ENCODE measurements at places on chromosomes 7 and 10.

DNA sequence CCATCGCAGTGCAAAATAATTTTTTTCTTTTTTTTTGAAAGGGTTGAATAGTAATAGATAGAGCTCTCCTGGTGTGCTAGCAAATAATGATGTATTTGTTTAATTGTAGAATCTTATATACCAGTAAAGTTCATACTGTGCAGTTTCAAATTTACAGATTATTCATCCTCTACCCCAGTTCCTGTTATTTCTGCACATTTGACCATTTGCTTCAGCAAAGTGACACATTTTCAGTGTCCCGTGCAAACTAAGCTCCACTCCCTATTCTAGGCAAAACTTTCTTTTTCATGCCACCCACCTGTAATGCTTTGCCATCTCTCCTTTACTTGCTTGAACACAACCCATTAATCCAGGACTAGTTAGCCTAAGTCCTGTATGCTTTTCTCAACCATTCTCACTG, 43.0 kb downstream of the SHOC2 start:
- no peak for DNase-seq

DNA sequence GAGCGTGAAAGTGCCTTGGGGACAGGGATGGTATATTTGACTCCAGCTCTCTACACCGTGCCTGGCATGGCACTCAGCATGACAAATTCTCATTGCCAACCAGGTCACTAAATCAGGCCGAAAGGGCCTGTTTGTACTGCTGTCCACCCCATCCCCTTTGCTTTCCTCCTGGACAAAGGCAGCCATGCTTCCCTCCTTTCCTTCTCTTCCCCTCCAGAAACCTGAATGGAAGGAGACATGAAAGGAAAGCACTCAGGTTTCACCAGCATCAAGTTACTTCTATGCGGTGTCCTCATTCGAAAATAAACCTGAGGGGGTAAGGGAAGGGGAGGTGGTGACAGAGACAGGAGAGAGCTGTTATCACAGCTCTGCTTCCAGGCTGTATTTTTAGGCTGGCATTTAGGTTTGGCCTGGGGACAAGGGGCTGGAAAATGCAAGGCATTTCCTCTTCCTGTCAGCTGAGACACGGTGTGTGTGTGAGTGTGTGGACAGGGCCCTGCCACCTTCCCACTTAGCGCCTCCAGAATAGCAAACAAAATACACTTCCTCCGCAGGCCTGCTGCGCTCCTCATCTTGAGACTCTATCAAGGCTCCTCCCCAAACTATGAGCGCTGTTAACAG, 79.9 kb upstream of the COL13A1 start:
- no peak for DNase-seq

GRCh38 chr7:156046031-156046560, 233.8 kb upstream of the SHH start:
- DNase-seq = no peak

GRCh38 chr10:9229702-9230244, 1175.3 kb downstream of the GATA3 start:
- DNase-seq = peak; percentile 3

DNA sequence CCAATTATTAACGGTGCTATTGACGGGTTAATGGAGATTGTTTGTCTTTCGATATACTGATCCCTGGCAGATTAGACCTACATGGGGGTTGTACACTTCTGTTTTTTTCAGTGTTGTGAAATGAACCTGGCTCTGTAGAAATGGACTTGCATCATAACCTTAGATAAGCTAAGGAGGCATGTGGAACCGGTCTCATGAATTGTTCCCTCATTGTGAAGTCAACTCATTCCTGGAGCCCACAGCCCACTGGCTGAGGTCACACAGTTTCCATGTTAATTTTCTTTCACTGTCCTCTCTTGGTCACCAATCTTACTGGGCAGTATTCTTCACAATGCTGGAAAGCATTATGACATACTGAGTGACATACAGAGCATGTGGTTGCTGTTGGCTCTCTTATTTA, 202.8 kb downstream of the BMPER start:
- no peak for DNase-seq

GRCh38 chr10:35392482-35393228, 56.3 kb downstream of the CCNY start:
- DNase-seq = no peak
